Upper lobe of right lung (tissue), 1 donor: ENCODE measurements at places on chromosomes 11 and 22.

DNA sequence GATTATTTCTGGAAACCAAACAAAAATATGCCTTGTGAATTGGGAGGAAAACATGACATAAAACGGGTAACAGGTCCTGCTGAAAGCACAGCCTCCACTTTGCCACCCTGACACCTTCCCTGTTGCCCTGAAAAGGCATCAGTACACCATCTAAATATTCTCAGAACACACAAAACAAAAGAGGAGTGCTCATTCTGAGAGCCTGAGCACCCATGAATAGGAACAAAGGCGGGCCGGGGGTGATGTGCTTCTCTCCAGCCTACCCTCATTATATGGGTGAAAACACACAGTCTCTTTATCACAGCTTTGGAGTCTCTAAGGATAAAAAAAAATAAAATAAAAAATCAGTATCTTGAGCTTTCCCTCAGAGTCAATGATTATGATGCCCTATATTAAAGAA lies 19.7 kb downstream of the SCUBE2 start:
- no peaks in the 10 kb centered on the region for H3K36me3 ChIP-seq
- no peak overlapping the region for H3K27ac ChIP-seq
- H3K4me1 ChIP-seq, result no peaks in the 10 kb centered on the region
- DNase-seq, result no peak
- H3K4me3 ChIP-seq, result no peak overlapping the region

- DNase-seq, result no peak
- H3K4me3 ChIP-seq, result no peak overlapping the region
- no peaks in the 10 kb centered on the region for H3K4me1 ChIP-seq
- H3K27ac ChIP-seq, result no peak overlapping the region
- H3K36me3 ChIP-seq, result no peaks in the 10 kb centered on the region
- no peaks in the 10 kb centered on the region for H3K27me3 ChIP-seq
These were observed 102.9 kb downstream of the MED15 start for GRCh38 chr22:20610243-20610686.

GRCh38 chr11:68194675-68195294 lies 18.3 kb downstream of the KMT5B start:
- no peaks in the 10 kb centered on the region for H3K27me3 ChIP-seq
- no peak overlapping the region for H3K4me3 ChIP-seq
- no peaks in the 10 kb centered on the region for H3K36me3 ChIP-seq
- peaks cover 20% of the 10 kb centered on the region for H3K4me1 ChIP-seq

GRCh38 chr11:109729761-109730160 lies 307.8 kb downstream of the C11orf87 start:
- DNase-seq, result no peak
- no peak overlapping the region for H3K27ac ChIP-seq
- H3K36me3 ChIP-seq, result no peaks in the 10 kb centered on the region
- H3K27me3 ChIP-seq, result no peaks in the 10 kb centered on the region
- H3K4me3 ChIP-seq, result no peak overlapping the region
- H3K4me1 ChIP-seq, result no peaks in the 10 kb centered on the region

- H3K27ac ChIP-seq, result peak overlapping the region; percentile 71
- DNase-seq, result no peak
- H3K4me3 ChIP-seq, result no peak overlapping the region
- H3K36me3 ChIP-seq, result no peaks in the 10 kb centered on the region
These were observed 30.4 kb downstream of the ADAMTS15 start for GRCh38 chr11:130478881-130479280.

GRCh38 chr11:66607126-66607834 lies 9.2 kb upstream of the RBM14 start:
- no peaks in the 10 kb centered on the region for H3K4me1 ChIP-seq
- no peak overlapping the region for H3K27ac ChIP-seq
- no peaks in the 10 kb centered on the region for H3K27me3 ChIP-seq
- peaks cover 21% of the 10 kb centered on the region for H3K36me3 ChIP-seq
- no peak for DNase-seq
- no peak overlapping the region for H3K4me3 ChIP-seq
